ENCODE measurements at places on chromosomes 7 and 10.

DNA sequence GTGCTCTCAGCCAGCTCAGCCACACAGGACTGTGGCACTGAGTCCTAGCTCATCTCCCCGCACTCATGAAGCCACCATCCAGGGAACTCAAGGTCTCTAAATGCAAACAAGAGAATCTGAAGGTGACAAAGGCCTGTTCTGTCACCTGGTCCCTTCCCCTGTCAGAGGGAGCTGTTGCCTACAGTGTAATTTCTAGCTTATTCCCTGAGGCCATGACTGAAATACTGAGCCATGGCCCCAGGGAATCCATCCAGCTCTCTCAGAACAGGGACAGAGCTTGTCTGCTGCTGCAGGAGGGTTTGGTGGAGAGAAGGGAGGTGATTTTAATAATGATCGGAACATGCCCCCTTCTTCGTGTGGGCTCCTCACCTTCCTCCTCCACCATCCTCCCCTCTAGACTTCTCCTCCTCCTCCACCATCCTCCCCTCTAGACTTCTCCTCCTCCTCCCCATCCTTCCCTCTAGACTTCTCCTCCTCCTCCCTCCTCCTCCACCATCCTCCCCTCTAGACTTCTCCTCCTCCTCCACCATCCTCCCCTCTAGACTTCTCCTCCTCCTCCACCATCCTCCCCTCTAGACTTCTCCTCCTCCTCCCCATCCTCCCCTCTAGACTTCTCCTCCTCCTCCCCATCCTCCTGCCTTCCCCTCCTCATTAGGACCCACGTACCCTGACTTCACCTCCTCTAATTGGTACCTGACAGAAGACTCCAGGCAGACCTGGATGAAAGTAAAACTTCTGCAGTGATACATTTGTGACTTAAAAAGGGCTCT, 338.0 kb upstream of the MKI67 start:
- no peak for DNase-seq

- DNase-seq = no peak
Observed at GRCh38 chr10:7609556-7609955, 57.2 kb downstream of the ITIH5 start.

DNA sequence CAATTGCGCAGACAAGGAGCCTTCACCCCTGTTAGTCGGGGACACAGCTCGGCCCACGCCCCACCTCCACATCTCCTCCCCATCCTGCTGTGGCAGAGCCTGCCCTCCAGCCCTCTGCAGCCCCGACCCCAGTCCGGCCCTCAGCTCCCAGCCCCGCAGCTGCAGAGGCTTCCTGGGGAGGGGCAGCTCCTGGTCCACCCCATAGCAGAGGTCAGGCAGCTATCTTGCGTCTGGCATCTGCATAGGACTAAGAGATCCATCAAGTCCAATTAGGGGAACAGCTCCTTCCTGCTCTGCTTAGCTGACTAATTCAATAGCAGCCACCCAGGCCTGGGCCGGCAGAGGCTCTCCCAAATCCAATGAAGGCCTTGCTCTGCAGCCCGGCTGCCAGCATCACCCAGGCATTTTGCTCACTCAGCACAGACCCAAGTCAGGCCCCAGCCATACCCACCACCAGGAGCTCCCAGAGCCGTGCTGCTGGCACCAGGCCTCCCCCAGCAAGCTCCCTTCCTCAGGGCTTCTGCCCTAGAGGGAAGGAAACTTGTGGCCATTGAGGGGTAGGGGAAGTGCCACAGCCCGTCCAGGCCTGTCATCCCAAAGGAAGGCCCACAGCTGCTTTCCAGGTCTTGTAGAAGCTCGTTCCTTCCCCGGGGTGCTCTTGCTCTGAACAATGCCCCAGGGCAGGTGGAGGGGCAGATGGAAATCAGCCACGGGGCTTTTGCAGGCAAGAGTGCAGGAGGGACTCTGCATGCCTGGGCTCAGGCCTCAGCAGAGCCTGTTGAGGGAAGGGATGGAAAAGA, 106.2 kb upstream of the RET start:
- no peak for DNase-seq

DNA sequence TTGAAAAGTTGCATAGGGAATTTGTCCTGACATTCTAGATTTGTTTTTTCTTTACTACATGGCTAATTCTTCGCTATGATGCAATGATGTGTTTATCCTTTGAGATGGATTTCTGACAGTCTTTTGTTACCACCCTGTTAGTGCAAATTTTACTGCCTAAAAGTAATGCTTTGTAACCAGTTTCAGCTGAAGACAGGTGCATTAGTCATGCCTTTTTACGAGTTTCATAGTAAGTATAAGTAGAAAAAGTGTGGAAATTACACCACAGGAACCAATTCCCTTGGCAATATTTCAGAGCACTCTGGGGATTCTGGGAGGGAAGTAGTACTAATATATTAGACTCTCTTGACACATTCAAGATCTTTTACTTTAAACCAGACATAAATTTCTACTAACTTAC, 257.8 kb upstream of the DKK1 start:
- no peak for DNase-seq
